ENCODE measurements at places on chromosomes 6 and 20.

- DNase-seq, result peak; percentile 73
Measured at GRCh38 chr20:47931443-47931842, 146.2 kb upstream of the SULF2 start.

GRCh38 chr20:41480054-41480770, 113.6 kb upstream of the EMILIN3 start:
- DNase-seq, result peak; percentile 34

DNA sequence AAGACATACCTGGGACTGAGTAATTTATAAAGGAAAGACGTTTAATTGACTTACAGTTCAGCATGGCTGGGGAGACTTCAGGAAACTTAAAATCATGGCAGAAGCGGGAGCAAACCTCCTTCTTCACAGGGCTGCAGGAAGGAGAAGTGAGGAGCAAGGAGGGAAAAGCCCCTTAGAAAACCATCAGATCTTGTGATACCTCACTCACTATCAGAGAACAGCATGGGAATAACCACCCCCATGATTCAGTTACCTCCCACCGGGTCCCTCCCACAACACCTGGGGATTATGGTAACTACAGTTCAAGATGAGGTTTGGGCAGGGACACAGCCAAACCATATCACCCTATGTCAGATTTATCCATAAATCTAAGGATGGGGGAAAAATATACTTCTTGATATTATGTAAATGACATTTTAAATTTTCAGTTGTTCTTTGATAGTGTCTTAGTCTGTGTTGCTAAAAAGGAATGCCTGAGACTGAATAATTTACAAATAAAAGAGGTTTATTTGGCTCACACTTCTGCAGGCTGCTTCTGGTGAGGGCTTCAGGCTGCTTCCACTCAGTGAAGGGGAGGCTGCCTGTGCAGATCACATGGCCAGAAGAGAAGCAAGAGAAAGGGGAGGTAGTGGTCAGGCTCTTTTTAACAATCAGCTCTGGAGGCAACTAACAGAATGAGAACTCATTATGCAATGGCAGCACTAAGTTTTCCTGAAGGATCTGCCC, 1.2 kb upstream of the MCM9 start:
- no peak for DNase-seq

DNA sequence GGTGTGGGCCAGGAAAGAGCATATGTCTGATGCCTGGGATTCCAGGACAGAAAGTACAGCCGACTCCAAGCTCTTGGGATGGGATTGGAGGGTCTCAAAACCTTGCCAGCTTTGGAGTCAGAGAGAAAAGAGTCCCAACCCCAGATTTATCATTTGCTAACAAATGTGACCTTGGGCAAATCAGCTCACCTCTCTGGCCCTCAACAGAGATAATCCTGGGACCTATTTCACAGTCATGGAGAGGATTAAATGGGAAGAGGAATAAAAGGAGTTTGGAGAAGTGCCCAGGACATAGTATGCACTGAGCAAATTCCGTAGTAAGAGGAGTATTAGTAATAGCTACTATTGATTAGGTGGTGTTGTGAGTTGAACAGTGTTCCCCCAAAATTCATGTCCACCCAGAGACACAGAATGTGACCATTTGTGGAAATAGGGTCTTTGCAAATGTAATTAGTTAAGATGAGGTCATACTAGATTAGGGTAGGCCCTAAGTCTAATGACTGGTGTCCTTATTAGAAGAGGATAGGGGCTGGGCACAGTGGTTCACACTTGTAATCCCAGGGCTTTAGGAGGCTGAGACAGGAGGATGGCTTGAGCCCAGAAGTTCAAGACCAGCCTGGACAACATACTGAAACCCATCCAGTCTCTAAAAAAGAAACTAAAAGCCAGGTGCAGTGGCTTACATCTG, 17.1 kb downstream of the RIPOR3 start:
- peak; percentile 72 for DNase-seq

GRCh38 chr6:113651920-113652319, 205.2 kb upstream of the MARCKS start:
- DNase-seq, result no peak

- no peak for DNase-seq
Measured at GRCh38 chr6:146209942-146210341, 181.1 kb downstream of the GRM1 start.

DNA sequence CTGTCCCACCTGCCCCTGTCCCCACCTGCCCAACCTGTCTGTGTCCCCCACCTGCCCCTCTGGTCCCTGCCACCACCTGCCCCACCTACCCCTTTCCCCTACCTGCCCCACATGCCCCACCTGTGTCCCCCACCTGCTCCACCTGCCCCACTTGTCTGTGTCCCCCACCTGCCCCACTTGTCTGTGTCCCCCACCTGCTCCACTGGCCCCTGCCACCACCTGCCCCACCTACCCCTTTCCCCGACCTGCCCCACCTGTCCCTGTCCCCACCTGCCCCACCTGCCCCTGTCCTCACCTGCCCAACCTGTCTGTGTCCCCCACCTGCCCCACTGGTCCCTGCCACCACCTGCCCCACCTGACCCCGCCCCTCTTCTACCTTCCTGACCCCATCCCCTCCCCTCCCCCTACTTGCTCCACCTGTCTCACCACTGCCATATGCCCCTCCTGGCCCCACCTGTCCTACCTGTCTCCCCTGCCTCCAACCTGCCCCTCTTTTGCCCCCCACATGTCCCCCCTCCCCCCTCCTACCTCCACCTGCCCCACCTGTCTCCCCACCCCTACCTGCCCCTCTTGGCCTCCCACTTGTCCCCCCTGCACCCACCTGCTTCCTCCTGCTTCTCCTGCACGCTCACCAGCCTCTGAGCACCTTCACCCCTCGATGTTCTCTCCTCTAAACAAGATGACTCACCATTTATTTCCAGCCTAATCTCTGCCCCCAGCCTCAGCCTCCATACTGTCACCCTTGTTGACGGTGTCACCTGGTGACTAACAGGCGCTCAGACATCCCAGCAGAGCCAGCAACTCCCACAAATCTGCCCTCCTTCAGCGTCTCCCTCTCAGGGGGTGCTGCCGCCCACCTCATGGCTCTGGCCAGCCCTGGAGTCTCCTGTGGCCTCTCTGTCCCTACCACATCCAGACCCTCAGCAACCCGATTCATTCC, 5.6 kb upstream of the MYT1 start:
- DNase-seq, result no peak
